ENCODE measurements at places on chromosomes 6 and 20.
A peak's percentile ranks its signal among the peaks of the same experiment; 100 is the strongest.

DNA sequence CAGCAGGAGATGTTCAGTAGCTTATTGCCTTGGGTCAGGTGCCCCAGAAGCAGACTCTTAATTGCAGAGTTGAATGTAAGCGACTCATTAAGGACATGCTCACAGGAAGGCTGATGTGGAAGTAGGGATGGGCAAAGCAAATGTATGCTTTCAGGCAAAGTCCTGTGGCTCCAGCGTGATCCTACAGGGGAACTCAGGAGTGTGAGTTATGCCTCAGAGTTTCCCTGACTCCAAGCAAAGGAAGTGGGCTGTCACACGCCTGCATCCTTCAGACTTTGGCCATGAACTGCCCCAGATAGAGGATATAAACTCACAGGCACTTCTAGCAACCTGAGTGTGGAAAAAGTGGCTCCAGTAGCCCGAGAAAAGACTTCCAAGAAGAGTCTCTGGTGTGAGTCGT lies 64.9 kb upstream of the ZNF133 start:
- DNase-seq = no peak

- no peak for DNase-seq
Measured at GRCh38 chr20:61026173-61026572, 225.9 kb upstream of the CDH4 start.

GRCh38 chr20:57491373-57491772 lies 33.6 kb downstream of the CTCFL start:
- no peak for DNase-seq

DNA sequence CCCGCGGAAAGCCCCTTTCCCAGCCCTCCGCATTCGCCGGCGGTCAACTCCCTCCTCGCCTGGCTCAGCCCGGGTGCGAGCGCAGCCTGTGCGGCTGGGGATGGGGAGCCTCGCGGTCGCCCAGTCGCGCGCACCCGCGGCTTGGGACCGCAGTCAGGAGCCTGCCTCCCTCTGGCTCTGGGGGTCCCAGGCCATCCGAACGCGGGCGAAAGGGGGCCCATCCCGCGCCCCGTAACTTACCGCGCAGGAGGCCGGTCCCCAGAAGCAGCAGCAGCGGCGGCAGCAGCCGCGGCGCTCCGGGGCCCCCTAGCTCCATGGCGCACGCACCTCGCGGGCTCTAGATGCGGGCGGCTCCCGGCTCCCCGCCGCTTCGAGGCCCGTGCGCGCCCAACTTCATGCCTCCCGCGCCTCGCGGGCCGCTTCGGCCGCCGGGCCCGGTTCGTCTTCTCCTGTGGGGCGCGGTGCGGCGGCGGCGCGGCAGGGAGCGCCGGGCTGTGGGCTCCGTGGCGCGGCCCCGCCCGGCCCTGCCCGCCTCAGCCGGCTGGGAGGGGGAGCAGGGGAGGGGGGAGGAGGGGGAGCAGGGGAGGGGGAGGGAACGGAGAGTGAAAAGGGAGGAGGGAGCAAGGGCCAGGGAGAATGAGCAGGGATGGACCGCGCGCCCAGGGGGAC lies at the start of gene CHRNA4:
TSS of gene CHRNA4 (minus strand) at position 500 of the 669 bp plus-strand sequence. CDS start at position 316, 184 bp downstream.
- DNase-seq = no peak

DNA sequence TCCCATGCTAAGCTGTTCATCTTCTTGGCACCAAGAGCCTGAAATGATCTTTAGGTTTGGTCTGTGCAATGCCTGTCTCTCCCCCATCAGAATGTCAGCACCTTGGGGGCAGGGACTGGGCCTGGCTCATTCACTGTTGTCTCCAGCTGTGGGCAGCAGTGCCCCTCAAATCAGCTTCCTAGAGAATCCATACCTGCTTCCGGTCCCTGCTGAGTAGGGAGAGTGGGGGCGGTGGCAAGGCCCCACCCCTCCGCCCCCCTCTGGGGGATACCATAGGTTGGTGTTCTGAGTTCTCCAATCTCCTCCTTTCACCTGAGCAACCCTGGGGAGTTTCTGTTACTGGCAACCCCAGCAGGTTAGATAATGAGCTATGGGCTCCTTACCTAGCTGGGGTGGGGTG lies 19.2 kb upstream of the SPDEF start:
- DNase-seq = no peak

DNA sequence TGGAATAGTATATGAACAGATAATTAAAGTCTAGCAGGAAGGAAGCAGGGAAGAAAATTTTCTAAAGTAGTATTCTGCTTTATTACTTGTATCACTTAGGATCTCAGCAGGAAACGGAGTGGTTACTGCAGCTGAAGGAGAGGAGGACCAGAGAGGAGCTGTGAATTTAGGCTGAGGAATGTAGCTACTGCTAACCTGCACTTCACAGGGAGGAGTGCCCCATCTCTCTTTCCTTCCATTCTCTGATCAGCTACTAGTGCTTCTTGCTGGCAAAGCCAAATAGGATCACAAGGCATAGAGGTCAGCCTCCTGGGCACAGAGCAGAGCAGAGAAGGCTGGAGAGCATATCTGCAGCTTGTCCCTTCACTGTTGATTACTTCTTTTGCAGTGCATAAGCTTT lies 205.3 kb upstream of the ASCC3 start:
- DNase-seq = no peak

GRCh38 chr20:20691477-20692235 lies 20.8 kb downstream of the RALGAPA2 start:
- no peak for DNase-seq

DNA sequence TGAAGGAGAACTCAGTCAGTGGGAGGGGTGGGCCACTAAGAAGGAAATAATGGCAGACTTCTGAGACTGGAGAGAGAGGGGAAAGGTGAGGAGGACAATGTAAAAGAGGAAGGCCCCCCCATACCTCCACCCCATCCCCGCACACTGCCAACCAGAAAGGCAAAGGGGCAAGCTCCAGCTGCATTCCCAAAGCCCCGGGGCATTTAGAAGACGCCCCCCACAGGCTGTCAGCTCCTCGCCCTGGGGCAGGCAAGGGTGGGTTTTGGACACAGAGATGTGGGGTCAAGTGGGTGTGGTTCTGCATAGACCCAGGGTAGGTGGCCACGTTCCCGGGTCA lies 20.8 kb upstream of the SLC22A7 start:
- DNase-seq = no peak

DNA sequence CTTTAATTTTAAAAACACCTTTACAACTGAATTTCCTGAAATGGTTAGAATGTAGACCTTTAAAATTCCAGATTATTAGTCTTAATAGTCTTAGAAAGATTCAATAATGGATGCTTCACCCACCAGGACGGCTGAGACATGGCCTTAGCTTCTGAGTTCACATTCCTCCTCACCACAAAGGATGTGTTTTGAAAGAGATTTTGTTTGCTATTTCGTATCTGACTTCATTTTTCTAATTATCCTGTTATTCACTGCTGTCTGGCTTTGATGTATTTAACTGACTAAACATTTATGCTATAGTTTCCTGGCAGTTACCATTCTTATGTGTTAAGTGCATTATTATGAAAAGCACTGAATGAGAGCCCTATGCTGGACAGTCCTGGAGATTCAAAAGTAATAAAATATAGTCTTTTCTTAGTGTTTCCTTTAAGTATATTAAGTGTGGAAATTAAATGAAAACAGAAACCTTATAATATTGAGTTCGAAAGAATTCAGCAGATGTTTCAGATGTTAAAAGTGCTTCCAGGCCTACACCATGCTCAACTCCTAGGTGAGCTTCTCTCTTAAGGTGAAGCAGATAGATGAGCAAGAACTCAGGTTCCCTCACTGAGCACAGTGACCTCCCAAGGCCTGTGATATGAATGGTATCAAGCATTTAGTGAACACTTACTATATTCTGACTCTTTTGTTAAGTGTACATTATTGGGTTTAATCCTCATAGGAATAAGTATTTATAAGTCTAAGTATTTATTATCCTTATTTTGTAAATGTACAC lies 40.3 kb downstream of the MAP3K4 start:
- no peak for DNase-seq

DNA sequence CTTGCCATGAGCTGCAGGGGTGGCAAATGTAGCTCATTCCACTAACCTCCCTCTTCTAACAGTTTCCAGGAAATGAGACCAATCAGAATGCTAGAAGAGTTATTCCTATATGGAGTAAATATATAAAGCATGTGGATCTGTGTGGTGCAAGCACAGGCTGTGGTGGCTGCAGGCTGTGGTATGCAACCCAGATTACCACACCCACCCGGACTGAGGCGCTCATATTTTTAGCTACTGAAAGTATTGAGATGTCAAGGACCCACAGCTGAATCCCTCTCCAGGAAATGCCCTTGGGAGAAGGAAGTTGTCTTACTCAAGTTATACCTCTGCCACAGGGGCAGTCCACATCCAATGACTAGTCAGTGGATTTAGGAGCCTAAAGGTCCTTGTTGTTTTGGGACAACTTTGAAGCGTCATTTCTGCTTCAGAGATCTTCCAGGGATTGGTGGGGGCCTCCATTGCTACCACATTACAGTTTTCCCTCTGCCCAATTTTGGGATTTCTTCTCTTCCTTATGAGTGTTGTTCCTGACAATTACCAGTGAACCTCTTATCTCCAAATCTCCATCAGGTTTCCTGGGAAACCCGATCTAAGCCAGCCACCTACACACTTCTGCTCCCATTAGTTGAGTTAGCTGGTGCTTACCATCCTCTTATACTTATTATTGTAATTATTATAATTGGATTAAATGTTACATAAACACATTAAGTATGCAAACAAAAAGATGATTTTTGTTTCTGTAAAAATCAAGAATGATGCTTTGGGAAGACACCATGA lies 12.1 kb upstream of the REPS1 start:
- DNase-seq = no peak

GRCh38 chr20:56343861-56344381 lies 14.9 kb upstream of the FAM210B start:
- DNase-seq = peak; percentile 51

- no peak for DNase-seq
Measured at GRCh38 chr6:34288581-34288980, 39.8 kb upstream of the SMIM29 start.

GRCh38 chr6:134422426-134423231 lies 104.7 kb upstream of the SGK1 start:
- DNase-seq = no peak

DNA sequence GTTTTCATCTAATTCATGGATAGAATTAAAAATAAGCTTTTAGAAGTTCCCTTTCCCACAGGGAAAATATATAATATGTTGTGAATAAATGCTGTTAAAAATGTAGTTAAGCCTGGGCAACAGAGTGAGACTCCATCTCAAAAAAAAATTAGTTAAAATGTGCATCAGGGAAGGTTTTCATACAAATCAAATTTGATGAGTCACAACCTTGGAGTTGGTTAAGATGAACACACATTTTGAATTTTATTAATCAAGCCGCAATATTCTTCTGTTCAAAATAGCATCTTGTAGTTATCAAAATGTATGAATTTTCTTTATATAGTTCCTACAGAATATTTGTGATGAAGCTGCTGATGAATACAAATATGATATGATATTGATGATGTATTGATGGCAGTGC lies 30.9 kb upstream of the SERPINB9 start:
- no peak for DNase-seq

DNA sequence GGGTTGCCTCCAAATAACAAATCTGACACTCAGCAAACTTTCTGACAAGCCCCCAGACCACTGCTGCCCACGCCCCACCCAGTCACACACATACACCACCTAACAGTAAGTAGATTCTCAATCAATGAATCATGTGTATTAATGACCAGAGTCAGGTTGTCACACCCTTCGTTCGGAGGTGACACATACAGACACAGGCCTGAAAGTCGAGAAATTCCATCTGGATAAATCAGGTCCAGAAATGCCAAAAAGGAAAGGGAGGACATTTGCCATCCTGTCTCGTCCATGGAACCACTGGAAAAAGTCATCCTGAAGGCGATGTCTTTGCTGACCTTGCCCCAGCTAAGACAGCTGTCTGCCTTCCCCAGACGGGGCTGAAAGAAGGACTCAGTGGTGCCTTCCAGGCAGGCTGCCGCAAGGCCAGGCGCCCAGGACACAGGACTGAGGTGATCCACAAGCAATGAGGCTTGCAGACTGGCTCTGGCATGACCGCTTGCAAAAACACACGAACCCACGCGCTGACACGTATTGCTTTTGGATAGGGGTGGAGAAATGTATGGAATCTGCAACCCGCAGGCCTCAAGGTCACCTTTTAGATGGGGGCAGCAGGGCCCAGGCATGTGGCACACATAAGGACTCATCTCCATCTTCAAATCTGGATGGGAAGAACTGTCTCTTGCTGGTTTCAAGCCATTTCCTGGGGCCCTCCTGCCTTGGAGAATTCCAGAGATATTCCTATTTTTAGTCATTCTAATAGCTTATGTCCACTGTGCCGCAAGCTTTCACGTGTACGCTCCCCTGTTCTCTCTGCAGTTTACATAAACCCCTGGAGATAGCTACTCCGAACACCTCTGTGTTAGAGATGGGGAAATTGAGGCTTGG lies 9.0 kb downstream of the NFATC2 start:
- DNase-seq = no peak

GRCh38 chr20:59645761-59646171 lies 41.4 kb downstream of the PHACTR3 start:
- DNase-seq = no peak

- peak; percentile 65 for DNase-seq
Measured at GRCh38 chr20:24994470-24995368, 2.2 kb upstream of the APMAP start.

- DNase-seq = peak; percentile 21
Measured at GRCh38 chr6:121849477-121849876, 414.0 kb downstream of the GJA1 start.

DNA sequence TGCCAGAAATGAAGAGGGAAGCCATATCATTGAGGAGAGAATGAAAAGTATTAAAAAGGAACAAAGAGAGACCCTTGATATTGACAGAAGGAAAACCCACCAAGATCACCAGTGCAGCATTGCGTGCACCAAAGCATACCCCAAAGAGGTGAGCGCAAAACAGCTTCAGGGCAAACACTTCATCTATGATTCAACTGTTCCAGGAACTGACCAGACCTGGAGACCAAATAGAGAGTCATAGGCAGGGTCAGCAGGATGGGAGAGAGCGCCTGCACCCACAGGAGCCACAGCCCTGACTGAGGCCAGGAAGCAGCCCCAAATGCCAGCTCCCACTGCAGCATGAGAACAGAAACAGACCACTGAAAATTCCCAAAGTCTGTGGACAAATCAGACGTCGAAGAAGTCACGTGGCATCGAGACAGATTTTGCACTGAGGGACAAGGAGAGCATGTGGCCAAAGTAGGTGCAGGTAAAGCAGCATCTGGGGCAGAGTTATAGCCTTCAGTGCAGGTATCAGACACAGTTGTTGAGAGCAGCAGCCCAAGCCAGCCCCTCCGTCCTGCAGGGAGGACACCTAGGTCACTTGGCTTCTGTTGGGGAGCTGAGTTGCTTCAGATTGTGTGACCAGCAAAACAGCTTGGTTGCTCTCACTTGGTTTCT lies 29.3 kb downstream of the CHRNA4 start:
- no peak for DNase-seq

DNA sequence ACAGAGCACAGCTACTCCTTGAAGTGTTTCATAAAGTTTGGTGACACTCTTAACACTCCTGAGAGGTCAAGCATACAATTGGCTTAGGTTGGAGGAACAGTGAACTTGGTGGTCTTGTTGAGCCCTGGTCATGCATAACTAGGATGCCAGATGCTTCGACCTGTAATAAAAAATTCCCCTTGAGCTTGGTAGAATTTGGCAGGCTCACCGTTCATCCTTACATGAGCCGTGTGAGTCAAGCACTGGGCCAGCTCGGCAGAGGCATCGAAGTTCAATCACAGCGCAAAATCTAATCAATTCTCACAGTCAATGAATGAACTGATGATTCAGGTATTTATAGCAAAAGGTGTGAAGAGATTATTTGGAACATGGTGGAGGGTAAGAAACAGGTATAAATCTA lies 33.7 kb downstream of the CYP24A1 start:
- DNase-seq = no peak
